ENCODE measurements at places on chromosomes 7 and 10.
A peak's percentile ranks its signal among the peaks of the same experiment; 100 is the strongest.

DNA sequence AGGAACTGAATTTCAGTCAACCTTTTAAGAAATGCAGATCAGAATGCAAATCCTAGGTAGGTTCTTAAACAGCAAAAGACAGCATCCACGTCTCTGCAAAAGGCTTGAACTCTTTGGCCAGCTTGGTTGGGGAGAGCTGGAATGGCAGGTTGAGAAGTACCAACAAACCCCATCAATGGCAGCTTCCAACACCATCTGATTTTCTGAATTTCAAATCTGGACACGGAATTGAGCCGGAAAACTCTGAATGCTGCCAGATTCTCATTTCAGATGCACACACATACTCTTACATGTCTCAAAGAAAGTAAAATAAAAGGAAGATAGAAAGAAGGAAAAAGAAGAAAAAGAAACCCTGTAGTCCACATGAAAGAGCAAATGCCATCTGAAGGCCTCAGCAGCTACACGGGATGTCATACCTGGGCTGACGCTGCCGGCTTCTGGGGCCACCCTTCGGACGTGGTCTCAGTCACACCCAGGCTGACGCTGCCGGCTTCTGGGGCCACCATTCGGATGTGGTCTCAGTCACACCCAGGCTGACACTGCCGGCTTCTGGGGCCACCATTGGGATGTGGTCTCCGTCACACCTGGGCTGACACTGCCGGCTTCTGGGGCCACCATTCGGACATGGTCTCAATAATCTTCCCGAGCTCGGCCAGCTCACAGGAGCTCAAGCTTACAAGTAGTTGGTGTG lies 165.3 kb downstream of the PTPRN2 start:
- DNase-seq = no peak

DNA sequence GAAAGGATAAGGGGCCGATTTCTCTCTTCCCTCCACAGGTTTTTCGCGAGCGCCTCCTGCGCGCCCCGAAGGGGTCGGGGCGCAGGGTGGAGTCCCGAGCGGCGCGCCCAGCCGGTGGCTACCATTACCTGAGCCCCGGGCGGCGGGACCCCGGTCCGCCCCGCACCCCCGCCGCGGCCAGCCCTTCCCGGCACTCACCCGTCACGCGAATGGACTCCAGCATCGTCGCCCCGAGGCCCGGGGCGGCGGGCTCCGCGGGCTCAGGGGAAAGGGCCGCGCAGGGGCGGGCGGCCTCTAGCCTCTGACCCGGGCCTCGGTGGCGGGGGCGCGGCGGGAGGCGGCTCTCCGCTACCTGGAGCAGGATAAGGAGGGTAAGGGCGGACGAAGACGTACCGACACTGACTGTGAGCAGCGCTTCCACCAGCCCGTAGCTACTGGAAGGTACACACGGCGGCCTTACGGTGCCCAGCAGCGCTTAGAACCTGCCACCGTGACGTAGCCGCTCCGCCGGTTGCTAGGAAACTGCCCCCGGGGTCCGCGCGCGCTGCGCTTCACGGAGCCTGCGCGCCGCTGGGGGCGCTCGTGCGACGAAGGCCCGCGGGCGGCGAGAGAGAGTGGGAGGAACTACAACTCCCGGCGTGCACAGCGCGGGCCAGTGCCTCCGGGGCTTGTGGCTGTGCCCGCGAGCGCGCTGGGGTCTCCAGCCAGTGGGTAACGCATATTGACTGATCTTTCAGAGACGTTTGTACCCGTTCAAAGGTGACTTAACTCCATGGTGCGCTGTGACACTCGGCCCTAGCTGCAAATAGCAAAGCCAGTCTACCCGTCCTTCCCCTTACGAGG lies 22.7 kb upstream of the ANLN start:
- peak; percentile 61 for DNase-seq

GRCh38 chr10:65793738-65794425 lies 1132.0 kb upstream of the LRRTM3 start:
- DNase-seq = no peak

DNA sequence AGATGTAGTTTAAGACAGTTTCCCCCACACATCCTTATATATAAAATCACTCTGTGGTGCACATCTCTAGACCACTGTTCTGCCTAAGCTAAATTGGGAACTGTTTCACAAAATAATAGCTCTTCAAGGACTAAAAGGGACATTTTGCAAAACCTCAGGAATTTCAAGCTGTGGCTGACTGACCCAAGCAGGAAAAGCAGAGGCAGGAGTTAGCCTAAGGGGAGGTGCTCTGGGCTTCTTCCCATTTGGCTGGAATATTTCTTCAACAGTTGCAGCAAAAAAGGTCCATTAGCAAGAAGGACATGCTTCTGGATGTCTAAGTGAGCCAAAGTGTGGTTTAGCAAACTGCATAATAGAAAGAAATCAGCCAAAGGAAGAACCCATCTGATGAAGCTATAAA lies 551.2 kb upstream of the ANKRD30A start:
- no peak for DNase-seq

DNA sequence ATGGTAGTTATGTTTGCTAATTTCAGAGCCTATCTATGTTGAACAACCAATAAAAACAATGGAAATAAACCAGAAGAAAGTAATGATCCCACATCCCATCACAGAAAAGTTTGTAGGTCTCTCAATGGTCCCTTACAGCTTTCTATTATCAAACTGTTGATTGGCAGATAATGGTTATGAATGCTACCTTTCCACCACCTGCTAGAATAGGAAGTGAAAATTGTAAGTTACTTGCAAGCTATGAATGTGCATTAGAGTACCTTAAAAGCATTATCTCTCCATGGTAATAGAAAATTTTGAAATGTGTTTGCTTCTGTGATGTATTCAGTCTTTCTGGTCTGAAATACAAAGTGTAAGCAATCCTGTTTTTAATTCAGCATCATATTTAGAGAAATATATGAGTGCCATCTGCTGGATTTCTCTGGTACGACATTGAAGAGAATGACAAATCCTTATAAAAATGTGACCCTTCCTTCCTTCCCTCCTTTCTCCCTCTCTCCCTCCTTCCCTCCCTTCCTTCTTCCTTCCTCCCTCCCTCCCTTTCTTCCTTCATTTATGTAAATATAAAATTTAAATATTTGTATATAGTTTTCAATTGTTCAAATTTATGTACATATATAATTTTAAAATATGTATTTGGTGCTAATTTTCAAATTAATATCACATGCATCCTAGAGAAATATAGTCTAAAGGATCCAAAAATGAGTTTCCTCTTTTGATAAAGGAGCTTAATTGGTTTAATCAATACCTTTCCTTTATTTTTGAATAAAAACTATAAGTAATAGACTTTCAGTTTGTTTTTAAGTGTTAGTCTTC lies 41.4 kb upstream of the PNLIPRP3 start:
- DNase-seq = no peak

DNA sequence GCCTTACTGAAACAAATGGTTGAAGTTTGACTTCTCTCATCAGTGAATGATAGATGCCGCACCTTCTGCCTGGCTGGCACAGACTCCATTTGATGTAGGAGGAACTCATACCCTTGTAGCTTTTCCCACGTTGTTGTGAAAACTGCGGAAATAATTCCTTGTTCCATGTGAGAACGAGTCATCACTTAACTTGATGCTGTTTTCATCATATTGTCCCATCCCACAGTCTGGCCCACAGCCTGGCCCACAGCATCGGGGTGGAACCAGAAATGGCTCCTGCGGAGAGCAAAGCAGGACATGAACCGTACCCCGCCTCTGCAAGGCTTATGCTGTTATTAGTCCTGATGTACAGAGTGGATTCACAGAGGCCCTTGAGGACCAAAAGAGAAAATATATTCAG lies 587.0 kb downstream of the SDK1 start:
- DNase-seq = no peak

DNA sequence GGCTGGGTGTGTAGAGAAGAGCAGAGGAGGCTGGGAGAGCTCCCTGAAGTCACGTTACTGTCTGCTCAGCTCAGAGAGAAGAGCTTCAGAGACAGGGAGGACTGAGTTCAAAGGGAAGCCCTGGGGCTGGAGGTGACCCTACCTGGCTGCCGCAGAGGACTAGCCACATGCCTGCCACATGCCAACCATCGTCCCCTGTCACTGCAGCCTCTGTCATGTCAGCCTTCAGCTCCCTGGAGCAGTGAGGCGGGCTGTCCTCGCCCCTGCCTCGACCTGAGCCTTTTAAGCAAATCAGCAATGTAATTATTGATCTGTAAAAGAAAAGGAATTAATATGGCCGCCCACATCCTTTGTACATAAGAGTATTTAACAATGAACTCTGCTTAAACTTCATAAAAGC lies 89.3 kb upstream of the RET start:
- DNase-seq = no peak

DNA sequence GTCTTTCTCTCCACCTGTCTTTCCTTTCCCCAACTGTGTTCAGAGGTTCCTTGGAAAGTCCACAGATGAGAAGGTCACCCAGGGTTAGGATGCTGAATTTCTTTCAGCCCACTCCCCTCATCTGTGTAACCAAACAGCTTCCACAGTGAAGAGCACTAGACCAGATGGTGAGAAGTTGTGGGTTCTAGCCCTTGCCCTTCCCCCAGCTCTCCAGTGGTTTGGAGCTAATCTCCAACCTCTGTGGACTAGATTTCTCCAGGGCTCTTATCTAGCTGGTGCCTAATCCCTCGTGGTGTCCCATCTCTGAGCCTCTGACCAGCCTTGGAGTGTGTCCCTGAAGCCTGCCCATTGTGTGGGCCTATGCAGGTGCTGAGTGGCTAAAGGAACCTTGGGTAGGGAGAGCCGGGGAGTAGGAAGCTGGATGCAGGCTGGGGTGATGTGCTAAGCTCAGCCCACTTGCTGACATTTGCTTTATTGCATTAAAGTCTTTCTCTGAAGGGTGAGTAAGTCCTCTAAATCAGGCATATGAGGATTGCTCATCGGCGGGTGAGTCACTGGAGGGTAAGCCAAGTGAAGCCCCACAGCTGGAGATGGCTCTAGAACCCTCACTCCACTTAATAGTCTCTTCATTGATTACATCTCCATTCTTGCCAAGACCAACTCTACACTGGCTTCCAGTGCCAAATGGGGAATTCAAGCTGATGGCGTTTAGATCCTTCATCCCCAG lies 14.9 kb downstream of the DUSP5 start:
- no peak for DNase-seq

DNA sequence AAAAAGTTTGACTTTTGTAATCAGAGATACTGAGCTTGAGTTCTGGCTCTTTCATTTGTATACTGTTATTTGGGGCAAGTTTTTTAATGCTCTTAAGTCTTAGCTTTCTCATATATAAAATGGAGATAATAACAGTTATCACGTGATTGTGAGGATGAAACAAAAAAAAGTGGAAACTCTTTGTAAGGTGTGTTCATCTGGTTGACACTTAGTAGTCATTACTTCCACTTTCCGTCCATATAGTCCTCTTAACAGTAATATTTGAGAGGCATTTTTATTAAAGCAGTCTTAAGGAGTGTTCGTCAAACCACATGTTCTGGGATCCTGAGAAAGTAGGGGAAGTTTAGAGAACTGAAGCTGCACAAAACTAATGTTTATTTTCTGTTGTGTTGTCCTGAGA lies 65.6 kb downstream of the PTEN start:
- DNase-seq = no peak

DNA sequence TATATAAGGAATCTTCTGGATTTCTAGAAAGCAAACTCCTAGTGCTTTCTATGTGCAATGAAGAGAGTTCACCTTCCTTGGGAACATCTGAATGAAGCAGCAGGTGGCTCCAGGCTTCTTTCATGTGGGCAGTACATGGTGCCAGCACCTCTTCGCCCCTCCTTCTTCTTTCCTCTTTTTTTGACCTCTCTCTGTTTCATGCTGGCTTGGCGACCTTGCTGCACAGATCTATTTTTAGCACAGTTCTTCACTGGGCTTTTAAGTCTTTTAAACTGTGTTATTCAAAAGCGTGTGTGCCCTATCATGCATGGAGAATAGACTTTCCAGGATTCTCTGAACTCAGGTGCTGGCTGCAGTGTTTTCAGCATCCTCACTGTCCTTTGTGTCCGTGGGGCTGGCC lies 400.3 kb upstream of the PRKCQ start:
- no peak for DNase-seq

GRCh38 chr10:1978584-1978983 lies 241.3 kb upstream of the ADARB2 start:
- DNase-seq = no peak

- DNase-seq = no peak
These were observed 1.5 kb downstream of the ZFAND2A start for GRCh38 chr7:1158203-1159126.

DNA sequence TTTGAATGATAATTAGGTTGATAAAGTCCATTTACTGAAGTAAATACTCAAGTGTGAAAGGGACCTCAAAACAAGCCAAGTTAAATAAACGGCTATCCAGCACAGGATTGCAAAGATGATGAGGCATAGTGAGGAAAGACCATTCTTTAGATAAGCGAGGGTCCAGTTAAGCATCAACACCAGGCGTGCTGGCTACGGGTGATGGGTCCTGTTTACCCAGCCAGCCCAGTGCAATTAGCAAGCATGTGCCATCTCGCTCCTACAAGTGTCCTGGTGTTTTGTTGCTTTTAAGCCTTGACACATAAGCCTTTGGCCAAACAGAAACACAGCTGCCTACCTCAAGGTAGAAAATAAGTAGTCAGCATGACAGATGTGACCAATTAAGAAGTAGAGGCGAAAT lies 7.1 kb downstream of the NEBL start:
- no peak for DNase-seq

- DNase-seq = no peak
These were observed 9.6 kb downstream of the ITGB1 start for GRCh38 chr10:32948451-32948850.

DNA sequence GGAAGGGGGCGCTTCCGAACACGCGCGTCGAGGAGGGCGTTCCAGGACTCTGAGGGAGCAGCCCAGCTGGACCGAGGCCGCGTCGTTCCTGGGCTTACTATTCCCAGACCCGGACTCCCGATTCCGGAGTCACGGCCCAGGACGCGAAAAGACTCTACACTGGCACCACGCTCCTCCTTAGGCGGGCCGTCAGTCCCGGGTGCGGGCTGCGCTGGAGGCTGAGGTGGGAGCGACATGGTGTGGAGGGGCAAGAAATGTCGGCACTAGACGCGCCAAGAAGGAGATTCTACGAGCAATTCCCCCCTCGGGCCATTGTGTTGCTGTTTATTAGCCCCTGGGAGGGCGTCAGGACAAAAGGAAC lies 584 bp upstream of the RUNDC3B start:
- no peak for DNase-seq

DNA sequence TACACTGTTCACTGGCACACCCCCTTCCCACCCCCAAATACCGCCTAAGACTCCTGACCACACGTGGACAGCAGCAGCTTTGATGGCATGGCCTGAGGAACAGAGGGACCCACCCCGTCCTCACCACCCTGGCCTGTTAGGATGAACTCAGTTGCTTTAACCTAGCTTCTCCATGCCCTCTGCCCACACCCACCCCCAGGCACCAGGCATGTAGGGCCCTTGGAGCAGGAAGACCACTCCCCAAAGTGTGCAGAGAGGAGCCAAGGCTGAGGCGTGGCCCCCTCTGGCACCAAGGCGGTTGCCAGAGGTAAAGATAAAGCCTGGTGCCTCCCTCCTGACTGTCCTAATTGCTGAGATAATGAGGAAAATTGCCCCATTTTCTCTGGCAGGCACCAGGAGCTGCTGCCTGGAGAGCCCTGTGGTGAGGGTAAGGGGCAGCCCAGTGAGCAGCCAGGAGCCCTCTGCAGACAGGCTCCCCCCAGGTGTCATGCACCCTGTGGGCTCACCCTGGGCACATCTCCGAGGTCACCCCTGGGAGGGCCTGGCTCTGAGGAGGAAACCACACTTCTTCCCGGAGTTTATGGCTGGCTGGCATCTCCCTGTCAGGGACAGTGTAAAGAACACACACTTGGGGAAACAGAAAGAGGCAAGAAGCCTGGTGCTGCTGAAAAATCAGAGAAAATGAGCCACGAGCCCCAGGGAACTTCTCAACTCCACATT lies 47.7 kb downstream of the LRRC20 start:
- no peak for DNase-seq

GRCh38 chr7:65832281-65832680 lies 40.6 kb upstream of the VKORC1L1 start:
- DNase-seq = no peak
